Large intestine (tissue), 12 donors: ENCODE measurements at places on chromosomes 2 and 18.

DNA sequence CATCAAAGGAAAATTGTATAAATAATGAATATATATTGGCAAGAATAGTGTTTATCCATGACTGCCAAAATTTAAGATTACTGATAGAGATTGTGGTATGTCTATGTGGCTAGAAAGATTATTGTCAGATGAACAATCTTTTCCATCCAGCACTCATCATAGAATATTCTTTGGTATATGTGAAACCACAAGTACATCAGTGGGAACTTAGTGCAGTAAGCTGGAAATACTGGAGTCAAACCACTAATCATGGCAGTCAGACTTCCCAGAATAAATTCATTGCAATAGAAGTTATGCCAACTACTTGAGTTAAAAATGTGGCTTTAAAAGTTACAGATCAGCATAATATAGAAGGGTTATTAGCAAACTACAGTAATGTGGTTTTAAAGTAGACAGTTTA lies 310.3 kb downstream of the GULP1 start:
- H3K27ac ChIP-seq, result no peak overlapping the region
- no peak overlapping the region for H3K4me3 ChIP-seq
- DNase-seq, result no peak
- no peaks in the 10 kb centered on the region for H3K27me3 ChIP-seq
- no peaks in the 10 kb centered on the region for H3K36me3 ChIP-seq

GRCh38 chr2:160417745-160418397 lies 75.7 kb downstream of the RBMS1 start:
- no peak overlapping the region for H3K4me3 ChIP-seq
- no peak overlapping the region for H3K27ac ChIP-seq
- no peaks in the 10 kb centered on the region for H3K36me3 ChIP-seq
- H3K27me3 ChIP-seq, result no peaks in the 10 kb centered on the region

DNA sequence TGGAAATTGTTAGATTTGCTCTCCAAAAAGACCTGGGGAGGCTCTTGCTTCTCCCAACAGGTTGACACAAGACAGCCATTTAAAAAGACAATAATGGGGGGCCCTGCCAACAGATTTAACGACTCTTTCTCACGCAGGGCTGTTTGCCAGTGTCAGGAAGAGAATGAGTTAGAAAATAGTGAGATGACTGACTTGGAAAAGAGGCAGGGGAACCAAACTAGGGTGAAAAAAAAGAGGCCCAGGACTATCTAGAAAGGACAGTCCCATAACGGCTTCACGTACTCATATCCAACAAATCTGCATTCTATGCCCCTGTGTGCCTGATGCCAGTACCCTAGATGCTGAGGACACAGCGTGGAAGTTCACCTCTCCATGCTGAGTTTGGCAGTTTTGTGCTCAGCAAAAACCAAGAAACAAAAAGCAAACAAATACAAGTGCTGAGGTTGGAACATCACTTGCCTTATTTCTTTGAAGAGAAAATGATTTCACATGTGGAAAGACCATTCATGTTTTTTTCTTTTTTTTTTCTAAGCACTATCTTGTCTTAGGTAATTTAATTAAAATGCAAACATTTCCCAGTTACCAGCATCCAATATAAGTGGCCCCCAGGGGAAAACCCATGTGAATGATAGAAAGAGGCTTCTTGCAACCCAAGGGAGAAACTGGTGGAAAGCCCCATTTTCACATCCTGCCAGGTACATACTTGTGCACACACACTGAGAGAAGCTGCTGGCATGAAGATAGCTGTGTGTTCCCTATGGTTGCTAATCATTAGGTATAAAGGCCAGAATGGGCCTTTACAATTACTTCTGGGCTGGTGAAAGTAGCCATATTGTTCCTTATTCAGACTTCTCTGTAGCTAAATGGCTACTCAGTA lies 10.6 kb upstream of the WIPF1 start:
- H3K4me3 ChIP-seq, result no peak overlapping the region
- H3K4me1 ChIP-seq, result peaks cover 6% of the 10 kb centered on the region
- no peaks in the 10 kb centered on the region for H3K36me3 ChIP-seq
- no peaks in the 10 kb centered on the region for H3K27me3 ChIP-seq
- DNase-seq, result no peak
- no peak overlapping the region for H3K27ac ChIP-seq

- peak overlapping the region; percentile 6 for H3K27ac ChIP-seq
- peak; percentile 24 for DNase-seq
- H3K4me1 ChIP-seq, result peaks cover 8% of the 10 kb centered on the region
- no peaks in the 10 kb centered on the region for H3K36me3 ChIP-seq
- peaks cover 21% of the 10 kb centered on the region for H3K27me3 ChIP-seq
These were observed 769 bp downstream of the FKBP1B start for GRCh38 chr2:24050041-24050979.

- peak; percentile 54 for DNase-seq
- H3K4me3 ChIP-seq, result peak within 1 kb of the TSS; percentile 23
- H3K27me3 ChIP-seq, result peaks cover 3% of the 10 kb centered on the region
- H3K4me1 ChIP-seq, result no peaks in the 10 kb centered on the region
- no peak within 1 kb of the TSS for H3K27ac ChIP-seq
These were observed at the start of gene CTNNA2 for GRCh38 chr2:79512442-79513401. Gene CTNNA2, plus strand, starts transcription at chr2:79513051.

DNA sequence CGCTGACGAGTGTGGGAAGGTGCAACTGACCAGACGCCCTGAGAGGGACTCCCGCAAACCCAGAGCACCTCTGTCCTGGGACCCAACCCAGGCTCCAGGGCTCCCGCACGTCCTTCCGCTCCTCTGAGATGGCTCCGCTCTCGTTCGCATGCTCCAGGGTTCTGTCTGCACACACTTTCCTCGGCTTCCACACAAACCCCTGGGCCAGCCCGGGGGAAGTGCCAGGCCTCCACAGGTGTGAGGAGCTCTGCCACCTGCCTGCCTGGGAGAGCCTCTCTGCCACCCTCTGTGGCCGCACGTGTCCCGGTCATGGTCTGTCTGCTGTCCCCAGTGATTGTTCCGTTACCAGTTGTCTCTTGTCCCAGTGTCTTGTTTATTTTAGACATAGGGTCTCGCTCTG lies 222.9 kb downstream of the HDAC4 start:
- H3K27ac ChIP-seq, result no peak overlapping the region
- no peak overlapping the region for H3K4me3 ChIP-seq
- peaks cover 37% of the 10 kb centered on the region for H3K36me3 ChIP-seq

DNA sequence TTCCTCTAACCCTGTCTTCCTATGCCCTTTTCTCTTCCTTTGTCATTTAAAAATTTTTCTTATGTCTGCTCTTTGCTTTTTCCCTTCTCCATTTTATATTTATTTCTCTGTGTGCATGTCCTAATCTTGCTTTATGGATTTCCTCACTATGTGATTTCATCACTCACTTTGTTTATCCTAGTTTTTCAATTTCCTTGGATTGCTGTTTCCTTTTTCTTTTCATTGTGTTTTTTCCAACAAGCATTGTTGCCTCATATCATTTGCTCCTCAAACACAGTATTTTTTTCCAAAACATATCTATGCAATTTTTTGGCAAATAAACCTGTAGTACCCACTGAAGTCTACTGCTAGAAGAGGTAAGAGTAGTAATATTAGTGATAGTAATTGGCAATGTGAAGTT lies 67.4 kb upstream of the PNPT1 start:
- no peaks in the 10 kb centered on the region for H3K4me1 ChIP-seq
- H3K27ac ChIP-seq, result no peak overlapping the region
- H3K27me3 ChIP-seq, result no peaks in the 10 kb centered on the region
- no peak overlapping the region for H3K4me3 ChIP-seq

DNA sequence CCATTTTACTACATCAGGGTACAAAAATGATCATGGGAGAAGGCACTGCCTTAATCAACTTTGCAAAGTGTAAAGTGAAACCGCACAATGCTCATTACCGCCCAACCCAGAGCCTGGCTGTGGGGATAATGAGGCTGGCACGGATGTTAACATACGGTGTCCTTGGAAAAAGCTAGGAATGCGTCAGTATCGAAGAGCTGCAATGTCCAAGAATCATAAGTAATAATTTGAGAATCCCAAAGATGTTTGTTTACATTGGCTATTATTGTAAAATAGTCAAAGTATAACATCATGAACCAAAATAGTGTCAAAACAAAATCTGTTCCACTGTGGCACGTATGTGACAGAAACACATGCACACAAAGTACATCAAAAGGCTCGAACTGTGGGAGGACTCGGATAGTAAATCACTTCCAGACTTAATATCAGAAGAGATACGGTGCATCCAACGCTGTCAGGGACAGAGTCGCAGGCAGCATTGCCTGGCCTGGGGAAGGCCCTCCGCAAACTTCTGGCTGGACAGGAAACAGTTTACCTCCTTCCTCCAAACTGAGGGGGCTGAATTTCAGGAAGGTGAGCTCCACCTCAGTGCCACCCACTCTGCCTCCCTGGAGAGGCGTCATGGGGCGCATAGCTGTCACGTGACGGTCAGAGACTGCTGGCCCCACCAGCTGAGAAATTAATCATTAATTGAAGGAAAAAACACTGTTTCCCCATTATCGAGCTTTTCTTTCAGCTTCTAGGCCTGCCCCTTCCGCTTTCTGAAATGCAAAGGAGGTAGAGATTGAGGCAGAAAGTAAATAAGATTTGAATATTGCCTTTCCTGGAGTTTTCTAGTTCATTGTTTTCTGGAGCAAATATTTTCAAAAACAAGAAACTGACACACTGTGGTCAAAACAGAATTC lies 1.8 kb upstream of the ID2 start:
- H3K27ac ChIP-seq, result peak overlapping the region; percentile 99
- peaks cover 11% of the 10 kb centered on the region for H3K4me1 ChIP-seq
- no peaks in the 10 kb centered on the region for H3K27me3 ChIP-seq
- H3K36me3 ChIP-seq, result peaks cover 11% of the 10 kb centered on the region
- DNase-seq, result peak; percentile 92

DNA sequence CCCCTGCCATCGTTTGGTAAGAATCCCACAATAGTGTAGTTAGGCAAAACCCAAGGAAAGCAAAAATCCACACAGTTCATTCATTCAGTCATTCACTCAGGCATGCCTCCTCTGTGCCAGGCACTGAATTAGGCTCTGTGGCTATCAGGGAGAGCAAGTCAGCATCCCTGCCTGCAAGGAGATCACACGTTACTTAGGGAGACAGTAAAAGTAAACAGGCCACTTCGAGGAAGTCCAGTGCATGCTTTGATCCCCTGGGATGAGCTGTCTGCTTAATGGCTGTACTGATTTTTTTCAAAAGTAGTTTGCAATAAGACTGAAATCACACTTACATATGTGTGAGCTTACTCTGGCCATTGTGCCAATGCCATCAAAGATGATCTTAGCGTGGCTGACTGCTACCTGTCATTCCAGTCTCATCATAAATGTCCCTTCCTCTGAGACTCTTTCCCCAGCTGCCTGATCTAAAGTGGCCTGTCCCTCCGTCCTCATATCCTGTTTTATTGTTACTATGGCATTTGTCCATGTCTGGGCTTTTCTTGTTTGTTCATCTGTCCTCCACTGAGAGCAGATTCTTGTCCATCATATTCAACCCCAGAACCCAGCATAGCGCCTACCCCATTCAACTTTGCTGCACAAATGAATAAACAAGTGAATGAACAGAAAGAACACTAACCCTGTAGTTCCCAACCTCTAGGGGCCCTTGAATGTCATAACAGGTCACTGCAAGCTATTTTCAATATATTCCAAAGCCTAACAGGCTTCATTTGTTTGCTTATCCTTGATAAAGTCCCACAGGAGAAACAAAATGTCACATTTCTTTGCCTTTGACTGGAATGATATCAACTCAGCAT lies 84.1 kb downstream of the GALNT14 start:
- no peaks in the 10 kb centered on the region for H3K27me3 ChIP-seq
- H3K4me1 ChIP-seq, result peaks cover 36% of the 10 kb centered on the region
- peak overlapping the region; percentile 25 for H3K27ac ChIP-seq
- no peaks in the 10 kb centered on the region for H3K36me3 ChIP-seq
- no peak for DNase-seq
- H3K4me3 ChIP-seq, result no peak overlapping the region

GRCh38 chr18:44520981-44521667 lies 159.6 kb upstream of the SETBP1 start:
- H3K27ac ChIP-seq, result no peak overlapping the region
- H3K4me3 ChIP-seq, result no peak overlapping the region
- DNase-seq, result no peak
- no peaks in the 10 kb centered on the region for H3K27me3 ChIP-seq
- no peaks in the 10 kb centered on the region for H3K36me3 ChIP-seq
